ENCODE measurements at places on chromosomes 12 and 14.

- DNase-seq, result no peak
These were observed 410.3 kb upstream of the TBX3 start for GRCh38 chr12:115094163-115094816.

DNA sequence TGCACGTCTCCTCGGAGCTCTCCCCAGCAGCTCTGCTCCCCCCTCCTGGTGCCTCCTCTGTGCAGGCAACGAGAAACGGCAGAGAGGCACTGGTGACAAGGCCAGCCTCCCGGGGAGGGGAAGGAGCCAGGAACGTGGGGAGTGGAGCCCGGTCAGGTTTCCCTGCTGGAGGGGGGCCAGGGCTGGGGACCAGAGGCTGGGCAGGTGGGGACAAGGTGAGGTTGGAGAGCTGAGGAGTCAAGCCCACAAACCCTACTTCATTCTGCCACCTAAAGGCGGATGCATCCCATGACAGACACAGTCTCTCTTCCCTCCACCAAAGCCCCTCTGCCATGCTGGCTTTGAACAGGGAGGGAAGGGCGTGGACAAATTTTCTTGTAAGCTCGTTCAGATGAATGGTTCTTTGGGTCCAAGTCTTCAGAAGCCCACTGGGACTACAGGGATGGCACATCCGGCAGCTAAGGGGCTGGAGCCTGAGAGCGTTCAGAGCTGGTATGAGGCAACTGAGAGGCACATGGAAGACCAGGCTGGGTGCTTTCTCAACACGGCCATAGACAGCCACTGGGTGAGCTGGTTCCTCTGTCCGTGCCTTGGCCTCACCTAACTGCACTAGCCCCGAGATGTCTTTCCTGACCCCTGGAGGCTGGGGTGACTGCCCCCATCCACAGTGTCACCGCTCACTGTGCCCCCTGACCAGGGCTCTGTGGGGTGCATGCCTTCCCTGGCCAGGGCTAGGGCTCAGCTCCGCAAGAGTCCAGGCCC lies 105.9 kb downstream of the RBM19 start:
- DNase-seq, result no peak

DNA sequence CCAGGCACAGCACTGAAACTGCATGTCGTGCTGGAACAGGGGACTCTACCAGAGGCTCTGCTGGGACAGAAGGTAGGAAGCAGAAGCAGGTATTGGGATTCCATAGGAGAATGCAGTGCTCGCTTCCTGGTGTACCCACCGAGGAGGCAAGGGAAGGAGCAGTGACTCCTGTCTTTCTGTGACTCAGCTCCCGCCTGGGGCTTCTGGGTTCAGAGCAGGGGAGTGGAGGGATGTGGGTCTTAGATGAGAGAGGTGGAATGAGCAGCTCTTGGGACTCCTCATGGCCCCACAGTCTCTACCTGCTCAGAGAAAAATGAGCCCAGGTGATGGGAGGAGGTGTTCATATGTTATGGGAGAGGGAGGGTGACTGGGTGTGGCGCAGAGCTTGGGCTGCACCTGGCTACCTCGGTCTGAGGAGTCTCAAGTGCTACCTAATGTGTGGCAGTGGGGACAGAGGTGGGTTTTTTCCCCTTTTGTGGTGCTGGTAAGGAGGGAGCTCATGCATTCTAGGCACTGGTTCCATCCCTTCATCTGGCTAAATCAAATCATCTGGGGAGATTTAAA lies 26.3 kb downstream of the WNT5B start:
- DNase-seq, result no peak

GRCh38 chr14:32300136-32300535 lies 29.0 kb upstream of the AKAP6 start:
- no peak for DNase-seq

- DNase-seq, result no peak
These were observed 56.8 kb downstream of the RPH3A start for GRCh38 chr12:112848338-112848715.

GRCh38 chr14:70879448-70879847 lies 27.8 kb upstream of the PCNX1 start:
- no peak for DNase-seq

- peak; percentile 84 for DNase-seq
These were observed at the start of the genes AP5M1 and EXOC5 for GRCh38 chr14:57268161-57269069. AP5M1 (plus strand) TSS chr14:57268971; CDS start chr14:57269315, 344 bp downstream. EXOC5 (minus strand) TSS chr14:57268905; CDS start chr14:57268648, 257 bp downstream.

- DNase-seq, result no peak
These were observed 29.4 kb upstream of the CERS5 start for GRCh38 chr12:50196537-50196936.

DNA sequence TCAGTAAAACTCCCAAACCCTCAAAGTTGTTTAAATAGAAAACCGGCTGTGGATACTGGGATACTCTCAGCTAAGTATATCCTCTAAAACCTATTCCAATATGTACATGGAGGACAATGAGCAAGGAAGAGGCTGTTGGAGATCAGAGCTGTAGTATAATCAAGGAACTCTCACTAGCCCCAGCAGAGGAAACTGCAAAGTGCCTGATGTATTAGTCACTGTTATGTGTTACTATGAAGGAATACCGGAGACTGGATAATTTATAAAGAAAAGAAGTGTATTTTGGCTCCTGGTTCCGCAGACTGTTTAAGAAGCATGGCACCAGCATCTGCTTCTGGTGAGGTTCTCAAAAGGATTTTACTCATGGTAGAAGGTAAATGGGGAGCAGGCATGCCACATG lies 65.6 kb upstream of the RPL10L start:
- no peak for DNase-seq

GRCh38 chr14:53126731-53127130 lies 26.4 kb downstream of the DDHD1 start:
- no peak for DNase-seq

DNA sequence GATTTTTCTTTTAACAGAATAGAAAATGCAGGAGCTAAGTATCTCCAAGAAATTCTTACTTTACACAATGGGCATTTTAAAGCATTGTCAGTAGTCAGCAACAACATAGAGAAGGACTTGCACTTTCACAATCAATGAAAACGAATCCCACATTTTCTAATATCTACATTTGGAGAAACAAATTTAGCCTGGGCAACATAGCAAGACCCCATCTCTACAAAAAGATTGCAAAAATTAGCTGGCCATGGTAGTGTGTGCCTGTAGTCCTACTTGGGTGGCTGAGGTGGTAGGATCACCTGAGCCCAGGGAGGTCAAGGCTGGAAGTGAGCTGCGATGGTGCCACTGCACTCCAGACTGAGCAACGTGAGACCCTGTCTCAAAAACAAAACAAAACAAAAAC lies 30.6 kb upstream of the C2CD5 start:
- no peak for DNase-seq

DNA sequence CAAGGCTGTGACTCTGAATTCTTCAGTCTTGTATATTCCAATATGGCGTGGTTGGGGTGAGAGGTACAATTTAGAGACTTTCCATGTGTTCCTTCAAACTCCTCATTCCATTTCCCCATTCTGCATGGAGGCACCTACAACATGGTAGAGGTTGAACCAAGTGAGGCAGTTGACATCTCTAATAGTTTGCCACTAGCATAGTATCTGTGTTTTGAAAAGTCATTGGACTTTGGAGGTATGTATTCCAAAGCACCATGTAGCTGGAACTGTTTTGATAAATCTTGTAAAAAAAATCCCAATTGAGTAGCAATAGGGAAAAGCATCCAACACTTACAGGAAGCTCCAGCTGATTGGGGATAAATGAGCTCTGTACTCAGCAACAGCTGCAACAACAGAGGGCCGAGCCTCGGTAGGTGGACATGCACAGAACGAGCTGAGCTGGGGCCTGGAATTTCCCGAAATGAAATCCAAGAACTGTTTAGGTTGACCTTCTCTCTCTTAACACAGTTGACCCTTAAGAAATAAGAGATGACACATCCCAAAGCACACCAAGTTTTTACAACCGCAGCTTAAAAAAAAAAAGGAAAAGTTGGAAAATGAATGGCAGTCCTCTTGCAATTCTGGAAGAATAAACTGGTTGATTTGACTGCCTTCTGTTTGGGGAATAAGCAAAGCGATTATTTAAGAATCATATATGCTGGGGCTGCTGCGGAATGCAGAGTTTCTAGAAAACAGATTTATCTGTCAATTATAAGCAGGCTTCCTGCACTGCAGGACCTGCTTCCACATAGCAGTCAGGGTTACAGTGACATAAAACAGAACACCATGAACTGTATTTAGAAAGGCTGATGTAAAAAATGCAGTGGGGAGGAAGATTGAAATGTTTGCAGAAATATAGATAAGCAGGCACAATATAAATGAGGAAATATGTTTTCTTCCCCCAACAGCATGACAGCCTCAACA lies 194.6 kb upstream of the KRR1 start:
- no peak for DNase-seq

DNA sequence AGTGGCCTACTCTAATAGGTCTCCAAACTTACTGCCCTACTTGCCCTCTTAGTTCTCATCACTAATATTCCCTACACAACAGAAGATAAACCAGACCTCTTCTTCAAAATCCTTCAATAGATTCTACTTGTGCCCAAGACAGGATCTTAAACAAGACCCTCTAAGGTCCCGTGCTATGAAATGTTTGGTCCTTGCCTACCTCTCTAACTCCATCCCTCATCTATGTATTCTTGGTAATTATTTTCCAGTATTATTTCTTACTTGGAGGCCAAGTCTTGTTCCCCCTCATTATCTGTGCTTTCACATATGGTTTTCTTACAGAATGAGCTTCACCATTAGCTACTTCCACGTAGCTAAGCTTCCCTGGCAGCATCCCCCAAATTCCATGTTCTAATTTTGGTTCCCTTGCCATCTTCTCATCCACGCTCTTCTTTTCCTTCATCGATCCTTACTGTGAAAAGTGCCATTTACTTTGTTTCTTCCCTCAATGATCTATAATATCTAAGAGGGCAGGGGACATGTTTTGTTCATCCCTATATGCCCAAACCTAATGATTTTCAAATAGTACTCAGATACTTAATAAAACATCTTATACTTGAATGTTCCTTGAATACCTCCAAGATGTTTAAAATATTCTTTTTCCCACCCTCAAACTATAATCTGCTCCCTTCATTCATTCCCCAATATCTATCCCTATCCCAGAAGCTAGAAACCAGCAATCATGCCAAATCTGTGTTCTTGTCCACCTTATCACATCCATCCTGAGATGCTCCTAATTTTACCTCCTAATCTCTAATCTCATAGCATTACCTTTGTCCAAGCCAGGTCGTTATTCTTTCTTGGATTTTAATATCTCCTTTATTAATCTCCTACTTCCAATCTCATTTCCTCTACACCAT lies 10.1 kb downstream of the HNRNPC start:
- DNase-seq, result no peak

DNA sequence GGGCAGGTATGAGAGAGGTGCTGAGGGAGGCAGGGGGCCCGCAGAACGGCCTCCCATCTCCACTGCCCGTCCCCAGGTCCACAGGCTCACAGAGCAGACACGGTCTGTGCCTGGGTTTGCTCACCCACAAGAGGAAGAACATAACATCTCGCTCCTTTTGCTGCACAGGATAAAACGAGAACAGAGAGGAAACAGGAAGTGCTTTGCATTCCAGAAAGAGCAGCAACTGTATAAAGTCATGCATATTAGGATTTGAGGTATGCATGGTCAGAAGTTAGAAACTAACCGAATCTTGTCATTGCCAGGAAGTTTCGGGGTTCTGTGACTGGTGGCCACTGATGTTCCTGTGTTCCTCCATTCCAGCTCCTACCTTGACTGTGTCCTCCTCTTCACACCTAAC lies 25.0 kb downstream of the NTF3 start:
- no peak for DNase-seq

DNA sequence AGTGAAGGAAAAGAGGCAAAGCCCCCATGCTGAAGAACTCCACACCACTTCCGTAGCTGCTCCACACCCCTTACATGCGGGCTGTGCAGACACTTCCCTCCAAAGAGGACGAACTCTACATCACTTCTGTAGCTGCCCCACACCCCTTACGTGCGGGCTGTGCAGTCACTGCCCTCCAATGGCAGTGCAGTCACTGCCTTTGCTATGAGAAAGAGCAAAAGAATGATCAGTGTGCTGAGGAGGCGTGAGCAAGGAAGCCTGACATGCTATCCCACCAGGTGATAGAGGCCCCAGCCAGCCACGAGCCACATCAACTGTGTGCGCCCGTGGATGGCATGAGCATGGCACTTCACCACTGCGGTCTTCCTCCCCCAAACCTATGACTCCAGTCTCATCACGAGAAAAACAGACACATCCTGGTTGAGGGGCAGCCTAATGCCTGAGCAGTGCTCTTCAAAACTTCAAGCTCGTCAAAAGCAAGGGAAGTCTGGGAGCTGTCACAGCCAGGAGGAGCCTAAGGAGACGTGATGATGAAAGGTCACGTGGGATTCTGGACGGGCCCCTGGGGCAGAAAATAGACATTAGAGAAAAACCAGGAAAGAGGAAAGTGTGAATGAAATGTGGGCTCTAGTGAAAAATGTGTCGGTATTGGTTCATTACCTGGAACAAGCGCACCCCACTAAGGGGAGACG lies 60.8 kb upstream of the C14orf180 start:
- no peak for DNase-seq

DNA sequence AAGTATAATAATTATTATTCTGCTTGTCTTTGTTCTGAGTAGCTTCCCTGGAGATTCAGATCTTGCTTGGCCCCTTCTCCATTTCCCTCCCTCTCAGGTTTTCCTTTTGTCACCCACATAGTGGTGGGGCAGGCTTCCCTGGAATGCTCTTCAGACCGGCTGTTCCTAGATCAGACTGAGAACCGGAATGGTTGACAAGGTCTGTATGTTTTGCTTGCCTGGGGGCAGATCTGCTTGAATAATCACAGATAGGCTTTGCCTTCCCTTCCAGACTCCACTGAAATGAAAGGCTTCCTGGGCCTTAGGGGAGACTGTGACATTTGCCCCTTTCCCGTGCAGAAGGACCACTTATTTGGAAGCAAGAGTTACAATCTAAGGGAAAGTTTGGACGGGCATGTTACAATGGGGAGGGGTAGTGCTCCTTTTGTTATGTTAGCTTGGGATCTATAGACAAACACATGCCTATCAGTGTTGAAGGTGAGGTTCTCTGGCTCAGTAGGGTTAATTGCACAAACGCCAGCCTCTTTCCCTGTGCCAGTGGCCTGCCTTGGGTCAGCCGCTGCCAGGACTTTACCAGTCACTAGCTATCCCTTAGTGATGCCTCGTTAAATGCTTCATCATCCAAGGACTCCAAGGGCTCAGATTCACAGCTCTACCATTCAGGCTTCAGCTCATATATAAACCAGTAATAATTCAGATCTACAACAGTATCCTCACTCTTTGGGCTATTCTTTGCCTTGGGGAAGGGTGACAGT lies 178.6 kb downstream of the SNAPC1 start:
- no peak for DNase-seq

GRCh38 chr12:14884458-14884878 lies 1.2 kb downstream of the MGP start:
- DNase-seq, result peak; percentile 63

DNA sequence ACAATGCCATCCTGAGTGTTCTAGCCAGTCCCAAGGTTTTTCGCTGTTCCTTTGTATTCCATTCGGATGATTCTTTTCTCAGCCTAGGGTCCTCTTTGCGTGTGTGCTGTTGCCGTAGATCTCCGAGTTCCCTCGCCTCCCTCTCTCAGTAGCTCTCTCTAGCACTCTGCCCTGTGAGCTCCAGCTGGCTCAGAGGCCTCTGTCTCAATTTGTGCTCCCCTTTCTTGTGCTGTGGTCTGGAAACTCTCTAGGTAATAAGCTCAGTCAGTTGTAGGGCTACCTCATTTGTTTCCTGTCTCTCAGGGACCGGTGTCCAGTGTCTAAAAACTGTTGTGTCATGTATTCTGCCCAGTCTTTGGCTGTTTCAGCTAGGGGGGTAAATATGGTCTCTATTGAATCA lies 179.3 kb downstream of the PCNX1 start:
- DNase-seq, result no peak

GRCh38 chr12:94594443-94594825 lies 55.9 kb downstream of the TMCC3 start:
- DNase-seq, result no peak

GRCh38 chr14:102940729-102941362 lies 18.4 kb downstream of the AMN start:
- no peak for DNase-seq

- DNase-seq, result no peak
These were observed 22.6 kb upstream of the LRP1-AS start for GRCh38 chr12:57169969-57170368.

Data from stimulated activated CD4-positive, alpha-beta T cell treated with anti-CD3 and anti-CD28 coated beads, TNF-alpha, amount 100 ng/mL, for 48 hours (primary cell).